ENCODE measurements at places on chromosomes 7 and 10.

GRCh38 chr7:157525491-157525915, 188.7 kb downstream of the DNAJB6 start:
- no peak for DNase-seq

GRCh38 chr10:132291826-132292225, 15.9 kb downstream of the STK32C start:
- DNase-seq, result no peak

GRCh38 chr10:114100848-114101741, 57.4 kb downstream of the ADRB1 start:
- DNase-seq, result no peak

DNA sequence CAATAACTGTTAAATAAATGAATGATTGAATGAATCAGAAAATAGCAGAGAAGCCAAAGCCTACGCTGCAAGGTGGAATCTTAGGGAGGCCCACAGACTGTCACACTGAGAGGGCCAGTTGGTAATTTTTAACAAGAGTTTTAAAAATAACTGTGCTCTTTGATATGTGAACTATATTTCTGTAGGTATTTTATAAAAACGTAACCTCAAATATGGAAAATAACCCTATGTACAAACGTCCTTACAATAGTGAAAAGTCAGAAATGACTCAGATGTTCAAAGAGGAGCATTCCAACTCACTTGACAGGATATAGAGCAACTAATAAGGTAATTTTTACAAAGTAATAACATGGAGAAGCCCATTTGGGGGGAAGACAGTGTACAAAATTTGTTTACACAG, 18.9 kb upstream of the TMEM273 start:
- no peak for DNase-seq

GRCh38 chr7:101667920-101668319, 38.8 kb upstream of the MYL10 start:
- no peak for DNase-seq

- no peak for DNase-seq
These were observed 212.1 kb downstream of the DGKB start for GRCh38 chr7:14690486-14690885.

DNA sequence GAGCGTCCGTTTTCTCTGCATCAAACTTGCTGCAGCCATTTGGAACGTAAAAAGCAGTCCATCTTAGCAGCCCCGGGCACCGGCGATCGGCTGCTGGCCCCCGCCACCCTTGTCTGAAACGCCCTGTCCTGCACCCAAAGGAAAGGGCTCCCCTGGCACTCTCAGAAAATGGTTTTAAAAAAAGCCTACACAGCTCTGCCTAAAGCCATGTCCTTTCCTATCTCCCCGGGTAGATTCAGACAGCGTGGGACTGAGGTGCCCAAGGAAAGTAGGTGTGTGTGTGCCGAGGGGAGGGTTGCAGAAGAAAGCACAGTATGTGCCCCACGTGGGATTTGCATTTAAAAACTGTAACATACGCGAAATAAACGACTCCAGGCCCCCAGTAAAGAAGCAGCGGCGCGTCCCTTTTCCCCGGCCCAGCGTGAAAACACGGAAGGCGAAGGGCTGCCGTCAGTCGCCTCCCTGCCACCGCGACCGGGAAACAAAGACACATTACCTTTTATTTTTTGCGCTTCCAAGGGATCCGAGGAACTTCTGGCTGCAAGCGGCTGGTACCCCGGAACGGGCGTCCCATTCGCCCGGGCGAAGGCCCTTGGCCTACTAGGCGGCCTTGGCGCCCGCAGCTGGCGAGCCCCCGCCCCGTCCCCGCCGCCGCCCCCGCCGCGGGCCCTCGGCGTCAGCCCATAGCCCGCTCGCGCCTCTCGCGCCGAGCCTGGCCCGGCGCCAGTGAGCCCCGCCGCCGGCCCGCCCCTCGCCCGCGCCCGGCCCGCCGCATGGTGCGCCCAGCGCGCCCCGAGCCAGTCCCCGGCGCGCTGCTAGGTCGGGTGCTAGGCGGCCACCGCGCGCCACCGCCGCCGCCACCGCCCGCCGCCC, 304.6 kb downstream of the PRPF18 start:
- no peak for DNase-seq

GRCh38 chr10:88383276-88383675, 199.8 kb downstream of the RNLS start:
- no peak for DNase-seq

GRCh38 chr10:99329304-99329553, at the start of gene CNNM1:
CNNM1 (plus strand) TSS chr10:99329356; CDS start chr10:99329388, 32 bp downstream.
- no peak for DNase-seq

GRCh38 chr10:70674560-70675495, 2.5 kb downstream of the ADAMTS14 start:
- no peak for DNase-seq

- no peak for DNase-seq
These were observed 60.8 kb upstream of the BTRC start for GRCh38 chr10:101293007-101293723.

DNA sequence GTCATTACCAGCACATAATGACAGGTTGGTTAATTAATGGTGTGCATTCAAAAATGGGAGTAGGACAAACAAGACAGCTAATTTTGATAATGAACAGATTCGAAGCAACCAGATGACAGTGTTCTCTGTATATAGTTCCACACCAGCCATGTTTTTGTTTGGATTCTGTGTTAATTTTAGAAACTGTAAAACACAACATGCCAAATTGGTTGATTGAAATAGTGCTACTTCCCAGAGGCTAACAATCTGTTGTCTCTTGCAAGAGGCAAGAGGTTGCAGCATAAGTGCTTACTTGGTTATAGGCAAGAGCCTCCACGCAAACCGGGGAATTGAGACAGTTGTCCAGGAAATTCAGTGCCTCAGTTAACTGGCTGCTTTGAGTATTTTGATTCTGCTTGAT, 170.2 kb upstream of the HABP2 start:
- DNase-seq, result no peak

DNA sequence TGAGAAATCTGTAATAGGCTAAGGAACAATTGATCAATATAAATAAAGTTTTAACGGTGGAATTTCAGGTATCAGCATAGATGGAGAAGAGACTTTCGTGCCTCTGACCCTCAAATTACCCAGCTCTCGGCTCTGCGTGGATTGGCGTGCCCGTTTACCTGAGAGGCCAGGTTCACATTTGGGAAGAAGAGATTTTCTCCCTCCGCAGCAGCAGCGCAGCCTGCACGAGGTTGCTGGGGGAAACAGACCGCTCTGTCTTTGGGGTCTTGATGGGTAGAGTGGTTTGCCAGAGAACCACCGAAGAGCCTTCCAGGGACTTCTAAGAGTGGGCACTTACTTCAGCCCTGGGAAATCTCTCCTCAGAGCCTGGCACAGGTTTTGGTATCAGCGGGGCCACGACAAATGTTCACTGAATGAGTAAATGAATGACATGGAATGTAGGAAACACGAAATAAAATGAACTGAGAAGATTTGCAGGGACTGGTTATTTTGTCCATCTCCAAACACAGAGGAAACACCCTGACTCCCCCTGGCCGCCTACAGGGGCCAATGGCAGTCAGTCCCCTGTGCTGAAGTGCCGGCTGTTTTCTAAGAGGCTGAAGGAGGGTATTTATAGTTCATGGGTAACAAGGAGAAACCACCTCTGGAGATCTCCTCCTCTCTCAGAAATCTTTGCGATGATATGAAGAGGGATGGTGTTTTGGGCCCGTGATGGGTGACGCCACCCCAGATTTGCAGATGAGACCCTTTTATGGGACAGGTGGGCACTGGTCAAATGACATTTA, 338.5 kb downstream of the ADARB2 start:
- no peak for DNase-seq

DNA sequence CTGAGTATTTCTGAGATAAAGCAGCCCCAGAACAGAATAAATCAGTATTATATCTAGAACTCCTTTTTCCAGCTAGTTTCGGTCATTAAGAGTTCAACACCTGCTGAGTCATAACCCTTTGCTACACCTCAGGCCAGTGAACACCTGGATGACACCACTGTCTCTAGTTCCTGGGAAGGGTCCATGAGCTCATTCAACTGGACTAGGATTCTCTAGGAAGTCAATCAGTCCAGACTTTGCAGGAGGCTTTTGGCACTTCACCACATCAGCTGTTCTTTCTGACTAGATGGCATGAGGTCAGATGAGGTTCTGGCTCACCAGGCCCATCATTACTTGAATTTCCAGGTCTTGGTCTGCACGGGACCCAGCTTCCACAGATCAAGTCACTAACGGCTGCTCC, 11.7 kb downstream of the SLC39A12 start:
- DNase-seq, result no peak

- no peak for DNase-seq
These were observed 275.8 kb upstream of the SEMA3D start for GRCh38 chr7:85462671-85463070.

DNA sequence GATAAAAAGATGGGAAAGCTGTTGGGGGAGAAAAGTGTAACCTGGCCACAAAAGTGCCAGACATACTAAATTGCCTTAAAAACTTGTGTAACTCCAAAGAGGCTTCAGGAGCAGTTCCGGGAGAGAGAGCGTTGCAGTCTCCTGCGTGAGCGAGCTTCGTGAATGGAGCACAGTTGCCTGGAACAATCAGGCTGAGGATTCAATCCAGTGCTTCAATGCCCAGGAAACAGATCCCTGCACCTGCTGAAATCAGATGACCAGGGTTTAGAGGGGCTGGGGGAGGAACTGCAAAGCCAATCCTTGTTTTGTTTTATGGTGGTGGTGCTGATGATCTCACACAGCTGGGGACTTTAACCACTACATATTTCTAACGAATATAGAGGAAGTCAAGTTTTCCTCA, 398.3 kb downstream of the DPP6 start:
- no peak for DNase-seq

DNA sequence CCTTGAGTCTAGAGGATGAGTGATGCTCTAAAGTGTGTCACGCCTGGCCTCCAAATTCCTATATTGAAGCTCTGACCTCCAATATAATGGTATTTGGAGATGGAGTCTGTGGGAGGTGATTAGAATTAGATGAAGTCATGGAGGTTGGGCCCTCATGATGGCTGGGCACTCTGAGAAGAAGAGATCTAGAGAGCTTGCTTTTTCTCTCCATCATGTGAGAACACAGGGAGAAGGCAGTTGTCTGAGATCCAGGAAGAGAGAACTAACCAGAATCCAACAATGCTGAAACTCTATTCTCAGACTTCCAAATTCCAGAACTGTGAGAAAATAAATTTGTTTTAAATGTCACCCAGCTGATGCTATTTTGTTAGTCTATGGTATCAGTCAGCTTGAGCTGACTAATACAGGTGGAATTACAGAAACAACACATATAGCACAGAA, 15.1 kb downstream of the RNF216 start:
- DNase-seq, result no peak

- DNase-seq, result no peak
These were observed 101.1 kb downstream of the LYZL1 start for GRCh38 chr10:29389935-29390334.

- peak; percentile 20 for DNase-seq
These were observed 778 bp upstream of the TRIM8 start for GRCh38 chr10:102643336-102644065.

- no peak for DNase-seq
These were observed 40.3 kb downstream of the FAM53B start for GRCh38 chr10:124703778-124704427.

DNA sequence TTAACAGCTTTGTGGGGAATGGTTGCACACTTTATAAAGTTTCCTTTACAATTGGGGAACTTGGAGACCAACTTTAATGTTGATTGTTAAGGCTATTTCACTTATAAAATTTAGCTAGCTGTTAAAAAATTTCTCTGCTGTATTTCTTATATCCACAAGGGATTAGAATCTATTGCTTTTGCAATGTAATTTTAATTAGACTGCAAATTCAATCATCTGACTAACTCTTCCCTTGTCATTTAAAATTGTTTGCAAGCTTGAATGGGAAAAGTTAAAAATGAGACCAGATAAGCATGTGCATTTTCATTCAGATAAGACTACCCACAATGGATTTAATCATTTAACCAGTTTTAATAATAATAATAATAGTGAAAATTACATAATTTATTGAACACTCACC, 213.2 kb downstream of the BICC1 start:
- DNase-seq, result no peak

DNA sequence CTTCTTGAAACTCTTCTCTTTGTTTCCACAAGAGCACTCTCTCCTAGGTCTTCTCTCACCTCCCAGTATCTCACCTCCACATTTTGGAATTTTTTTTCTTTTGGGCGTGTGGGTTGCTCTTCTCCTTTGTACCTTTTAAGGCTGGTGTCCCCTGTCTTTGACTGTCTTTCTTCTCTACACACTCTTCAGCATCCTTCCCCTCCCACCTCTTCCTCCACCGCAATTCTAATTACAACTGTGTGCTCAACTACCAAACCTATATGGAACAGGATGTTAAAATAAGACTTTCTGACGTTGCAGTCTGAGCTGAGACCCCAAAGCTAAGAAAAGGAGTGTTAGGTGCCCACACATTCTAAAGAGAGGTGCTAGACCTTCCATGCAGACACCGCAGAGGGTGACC, 14.0 kb upstream of the ADRB1 start:
- DNase-seq, result no peak

GRCh38 chr10:60031664-60032063, 125.3 kb upstream of the CCDC6 start:
- DNase-seq, result no peak

DNA sequence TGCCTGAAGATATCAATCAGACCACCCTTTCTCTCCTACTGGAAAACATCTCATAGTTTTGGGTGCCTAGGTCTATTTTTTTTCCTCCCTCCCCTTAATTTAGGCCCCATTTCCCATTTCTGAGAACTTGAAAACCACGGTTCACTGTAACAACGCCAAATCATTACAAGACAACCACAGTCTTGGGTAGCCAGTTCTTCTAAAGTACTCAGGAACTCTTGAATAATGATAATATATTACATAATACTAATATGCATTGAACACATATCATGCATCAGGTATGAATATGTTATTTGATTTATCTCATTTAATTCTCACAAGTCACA, 185.1 kb upstream of the ADO start:
- no peak for DNase-seq

- no peak for DNase-seq
These were observed 67.7 kb upstream of the KMT2E start for GRCh38 chr7:104946338-104946737.

DNA sequence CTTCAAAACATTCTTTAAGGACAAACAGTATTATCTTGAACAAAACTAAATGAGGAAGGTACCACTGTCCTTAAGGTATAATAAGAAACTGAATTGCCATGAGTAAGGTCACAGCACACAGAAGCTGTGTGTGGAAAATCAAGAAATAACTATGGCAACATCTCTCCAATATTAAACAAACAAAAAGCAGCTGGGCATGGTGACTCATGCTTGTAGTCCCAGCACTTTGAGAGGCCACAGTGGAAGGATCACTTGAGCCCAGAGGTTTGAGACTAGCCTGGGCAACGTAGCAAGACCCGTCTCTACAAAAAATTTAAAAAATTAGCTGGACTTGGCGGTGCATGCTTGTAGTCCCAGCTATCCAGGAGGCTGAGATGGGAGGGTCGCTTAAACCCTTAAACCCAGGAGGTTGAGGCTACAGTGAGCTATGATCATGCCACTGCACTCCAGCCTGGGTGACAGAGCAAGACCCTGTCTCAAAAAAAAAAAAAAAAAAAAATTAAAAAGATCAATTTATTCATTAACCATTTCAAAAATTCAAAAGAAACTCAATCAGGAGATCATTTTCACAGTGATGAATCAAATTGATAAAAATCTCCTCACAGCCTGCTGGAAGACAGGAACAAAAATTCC, 195.4 kb downstream of the SKIDA1 start:
- no peak for DNase-seq

- no peak for DNase-seq
These were observed 496.8 kb downstream of the LRMDA start for GRCh38 chr10:75928231-75928630.

- DNase-seq, result no peak
These were observed 54.6 kb downstream of the HACD1 start for GRCh38 chr10:17562614-17563013.

- DNase-seq, result no peak
These were observed 140.4 kb upstream of the NPS start for GRCh38 chr10:127408733-127409132.

GRCh38 chr10:50421026-50421719, 169.9 kb upstream of the ASAH2 start:
- no peak for DNase-seq
